ENCODE measurements at places on chromosomes 3 and 15.

- DNase-seq: no peak
Observed at GRCh38 chr15:75049392-75049791, 26.0 kb downstream of the PPCDC start.

- DNase-seq: no peak
Observed at GRCh38 chr3:71858503-71859122, 73.7 kb upstream of the PROK2 start.

- DNase-seq: no peak
Observed at GRCh38 chr15:51718219-51718618, 19.2 kb downstream of the LYSMD2 start.

- DNase-seq: no peak
Observed at GRCh38 chr3:190266913-190267290, 55.3 kb downstream of the CLDN1 start.

- DNase-seq: no peak
Observed at GRCh38 chr3:36919439-36920160, 25.3 kb downstream of the TRANK1 start.

GRCh38 chr15:52925130-52925529 lies 135.0 kb upstream of the ONECUT1 start:
- DNase-seq: no peak

DNA sequence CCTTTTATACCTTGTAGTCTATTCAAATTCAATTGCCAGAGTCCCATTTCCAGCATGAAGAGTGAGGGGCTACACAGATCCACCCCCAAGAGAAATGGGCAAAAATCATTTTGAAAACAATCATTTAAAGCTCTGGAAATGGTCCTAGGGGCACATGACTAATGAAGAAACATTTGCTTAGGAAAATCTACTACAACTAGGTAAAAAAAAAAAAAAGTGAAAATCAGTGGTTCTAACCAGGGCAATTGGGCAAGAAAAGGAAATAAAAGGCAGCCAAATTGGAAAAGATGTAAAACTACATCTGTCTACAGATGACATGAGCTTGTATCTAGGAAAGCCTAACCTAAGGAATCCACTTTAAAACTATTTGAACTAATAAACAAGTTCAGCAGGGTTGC lies 9.4 kb downstream of the IMPG2 start:
- DNase-seq: no peak

GRCh38 chr3:192409838-192410683 lies 317.3 kb downstream of the FGF12 start:
- DNase-seq: peak; percentile 48

- no peak for DNase-seq
Observed at GRCh38 chr3:9439331-9439730, 41.9 kb downstream of the SETD5 start.

DNA sequence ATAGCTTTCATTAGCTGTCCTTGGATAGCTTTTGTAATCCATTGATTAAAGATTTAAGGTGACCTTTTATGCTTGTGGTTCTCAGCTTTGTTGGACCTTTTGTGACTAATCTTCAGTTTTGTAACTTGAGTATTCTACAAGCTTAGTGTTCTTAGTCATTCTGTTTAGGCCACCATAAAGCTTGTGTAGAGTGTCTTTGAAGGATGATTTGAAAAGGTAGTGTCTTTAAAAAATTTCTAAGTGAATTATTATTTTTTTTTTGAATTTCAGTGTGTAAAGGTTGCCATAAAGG lies 7.5 kb downstream of the MORF4L1 start:
- no peak for DNase-seq

DNA sequence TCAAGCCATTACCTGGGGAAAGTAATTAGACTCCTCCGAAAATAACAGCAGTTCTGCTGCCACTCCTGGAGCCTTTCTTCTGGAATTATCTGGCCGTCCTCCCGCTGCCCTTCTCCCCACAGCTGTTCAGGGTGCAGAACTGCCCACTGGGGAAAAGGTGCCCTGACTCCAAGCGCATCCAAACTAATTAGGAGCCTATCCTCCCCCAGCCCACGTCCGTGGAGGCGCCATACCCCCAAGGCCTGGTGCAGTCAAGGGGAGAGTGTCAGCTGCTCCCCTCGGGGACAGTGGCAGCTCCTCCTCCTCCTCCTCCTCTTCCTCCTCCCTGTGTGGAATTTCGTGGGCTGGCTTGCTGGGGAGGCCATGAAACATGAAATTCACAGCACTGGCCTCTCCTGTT lies 177.2 kb downstream of the XXYLT1 start:
- no peak for DNase-seq

GRCh38 chr3:39209329-39209970 lies 17.1 kb upstream of the XIRP1 start:
- no peak for DNase-seq

- no peak for DNase-seq
Observed at GRCh38 chr3:14883226-14883625, 64.2 kb upstream of the NR2C2 start.

GRCh38 chr3:26712211-26713026 lies 89.8 kb downstream of the LRRC3B start:
- peak; percentile 41 for DNase-seq
